Amygdala (tissue), 56 donors: ENCODE measurements at places on chromosomes 5 and 9.

DNA sequence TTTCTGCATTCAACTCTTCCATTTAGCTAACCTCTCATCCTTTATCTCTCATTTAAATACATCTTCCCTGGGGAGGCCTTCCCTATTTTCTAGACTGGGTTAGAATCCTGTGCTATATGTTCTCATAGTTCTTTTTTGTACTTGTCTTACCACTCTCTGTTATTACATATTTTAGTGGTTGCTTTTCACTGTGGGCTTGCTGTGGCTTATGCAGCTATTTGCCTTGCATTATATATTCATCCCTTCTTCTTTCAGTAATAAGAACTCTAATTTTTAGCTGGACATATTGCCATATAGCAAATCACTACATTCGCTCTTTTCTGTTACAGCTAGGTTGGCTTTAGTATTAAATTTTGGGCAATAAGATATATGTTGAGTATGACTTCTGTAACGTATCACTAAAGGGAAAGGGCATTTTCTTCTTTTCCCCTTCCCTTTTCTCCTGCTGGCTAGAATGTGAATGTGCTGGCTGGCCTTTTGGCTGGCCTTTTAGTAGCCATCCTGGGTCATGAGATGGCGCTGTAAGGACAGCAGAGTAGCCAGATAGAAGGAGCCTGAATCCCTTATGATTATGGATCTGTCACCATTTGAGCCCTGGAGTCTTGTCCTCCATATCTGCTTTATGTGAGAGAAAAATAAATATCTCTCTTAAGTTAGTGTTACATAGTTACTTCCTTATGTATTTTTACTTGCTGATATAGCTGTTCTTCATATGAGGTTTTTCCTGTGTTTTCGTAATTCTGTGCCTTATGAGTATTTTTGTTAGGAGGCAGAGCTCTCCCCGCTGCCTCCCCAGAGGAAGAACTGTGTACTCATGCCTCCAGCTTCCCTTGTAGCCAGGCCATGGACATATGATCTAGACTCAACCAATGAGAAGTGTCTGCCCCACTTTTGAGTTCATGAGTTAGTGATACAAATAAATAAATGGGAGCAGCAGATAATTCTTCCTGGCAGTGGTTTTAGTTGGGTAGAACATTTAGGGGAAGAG is 65.8 kb downstream of the NDUFAF2 start:
- no peak for DNase-seq

GRCh38 chr5:97874491-97874890 is 691.4 kb upstream of the RIOK2 start:
- DNase-seq, result no peak

DNA sequence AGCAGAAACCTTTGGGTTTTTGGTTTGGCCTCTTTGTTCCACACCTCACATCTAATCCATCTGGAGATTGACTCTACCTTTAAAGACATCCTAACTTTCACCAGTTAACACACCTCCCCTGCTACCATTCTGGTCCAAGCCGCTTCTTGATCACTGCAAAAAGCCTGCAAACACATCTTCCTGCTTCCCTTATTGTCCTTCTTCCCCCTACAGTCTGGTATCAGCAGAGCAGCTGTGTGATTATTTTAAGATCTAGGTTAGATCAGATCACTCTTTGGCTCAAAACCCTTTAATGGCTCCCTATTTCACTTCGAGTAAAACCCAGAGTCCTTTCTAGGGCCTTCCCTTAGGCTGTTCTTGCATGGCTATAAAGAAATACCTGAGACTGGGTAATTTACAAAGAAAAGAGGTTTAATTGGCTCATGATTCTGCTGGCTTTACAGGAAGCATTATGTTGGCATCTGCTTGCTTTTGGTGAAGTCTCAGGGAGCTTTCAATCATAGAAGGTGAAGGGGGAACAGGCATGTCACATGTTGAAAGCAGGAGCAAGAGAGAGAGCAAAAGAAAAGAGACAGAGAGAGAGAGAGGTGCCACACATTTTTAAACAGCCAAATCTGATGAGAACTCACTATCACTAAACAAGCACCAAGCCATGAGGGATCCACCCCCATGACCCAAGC is 1.5 kb upstream of the TEX10 start:
- DNase-seq, result no peak

GRCh38 chr5:96566833-96567587 is 95.2 kb upstream of the CAST start:
- no peak for DNase-seq

DNA sequence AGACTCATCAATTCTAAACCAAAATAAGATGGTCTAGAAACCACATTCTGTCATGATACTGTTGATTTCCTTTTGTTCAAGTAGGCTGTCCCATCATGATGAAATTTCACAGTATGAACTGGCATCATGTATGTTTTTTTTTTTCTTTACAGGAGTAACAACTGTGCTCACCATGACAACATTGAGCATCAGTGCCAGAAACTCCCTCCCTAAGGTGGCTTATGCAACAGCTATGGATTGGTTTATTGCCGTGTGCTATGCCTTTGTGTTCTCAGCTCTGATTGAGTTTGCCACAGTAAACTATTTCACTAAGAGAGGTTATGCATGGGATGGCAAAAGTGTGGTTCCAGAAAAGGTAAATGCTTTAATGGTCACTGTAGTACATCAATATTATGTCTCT is 47.6 kb downstream of the GABRA1 start:
- no peak for DNase-seq

- no peak for DNase-seq
Measured at GRCh38 chr9:69027355-69028097, 8.0 kb upstream of the FXN start.

DNA sequence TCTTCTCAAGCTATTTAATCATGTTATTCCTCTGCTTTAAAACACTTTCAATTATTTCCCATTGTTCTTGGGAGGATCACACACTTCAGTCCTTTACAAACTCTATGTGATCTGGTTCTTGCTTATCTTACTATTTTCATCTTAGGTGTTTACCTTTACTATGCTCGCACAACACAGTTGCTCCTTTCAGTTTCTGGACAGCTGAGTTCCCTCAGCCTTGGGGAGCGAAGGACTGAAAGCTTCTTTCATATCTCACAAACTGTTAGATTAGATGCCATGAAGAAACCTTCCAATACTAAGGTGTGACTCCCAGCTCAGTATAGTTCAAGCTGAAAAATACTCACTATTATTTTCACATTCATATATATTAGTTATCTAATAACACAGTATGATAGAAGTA is 117.9 kb downstream of the CDC42SE2 start:
- no peak for DNase-seq

DNA sequence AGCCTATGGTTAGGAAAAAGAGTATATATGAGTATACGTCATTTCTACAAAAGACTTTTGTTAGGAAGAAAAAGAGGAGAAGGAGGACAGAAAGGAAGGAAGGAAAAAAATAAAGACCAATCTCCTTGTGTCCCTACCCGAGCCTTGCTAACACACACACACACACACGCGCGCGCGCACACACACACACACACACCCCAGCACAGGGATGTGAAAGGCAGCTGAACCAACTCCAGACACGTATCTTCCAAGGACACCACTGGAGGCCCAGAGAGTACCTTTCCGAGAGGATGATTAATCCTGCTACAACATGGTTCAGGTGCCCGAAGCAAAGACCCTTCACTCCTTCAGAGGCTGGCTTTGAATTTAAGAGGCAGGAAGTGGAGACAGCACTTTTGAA is 56.9 kb upstream of the GALNT10 start:
- no peak for DNase-seq

GRCh38 chr5:95671826-95672225 is 11.0 kb downstream of the SPATA9 start:
- no peak for DNase-seq

- DNase-seq, result no peak
Measured at GRCh38 chr5:1199649-1200494, 1.5 kb upstream of the SLC6A19 start.

DNA sequence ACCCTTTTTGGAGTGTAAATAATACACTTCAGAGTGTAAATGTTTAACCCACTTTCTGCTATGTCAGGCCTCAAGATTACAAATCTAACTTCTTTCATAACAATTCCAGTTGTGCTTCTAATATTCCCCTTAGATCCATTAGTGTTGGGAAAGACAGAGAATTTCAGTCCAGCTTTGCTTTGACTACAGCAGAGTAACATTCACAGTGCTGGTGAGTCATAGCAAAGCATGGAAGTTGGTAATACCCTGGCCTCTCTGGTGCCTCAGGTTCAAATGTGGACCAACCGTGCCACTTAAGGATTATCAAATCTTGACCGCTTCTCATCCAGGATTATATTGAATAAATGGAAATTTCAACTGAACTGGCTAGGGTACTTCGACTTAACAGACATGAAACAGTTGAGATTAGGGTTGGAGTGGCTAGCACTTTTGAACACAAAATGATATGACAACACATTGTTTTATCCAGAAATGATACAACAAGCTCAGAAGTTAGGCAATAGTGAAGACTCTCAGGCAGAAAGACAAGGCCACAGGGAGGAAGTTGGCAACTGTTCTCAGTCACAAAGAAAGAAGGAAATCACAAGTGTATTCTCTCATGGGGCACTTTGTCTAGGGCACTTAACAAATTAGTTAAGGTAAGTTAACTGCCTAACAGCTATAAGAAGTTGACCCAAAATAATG is 24.4 kb upstream of the RASA1 start:
- no peak for DNase-seq

DNA sequence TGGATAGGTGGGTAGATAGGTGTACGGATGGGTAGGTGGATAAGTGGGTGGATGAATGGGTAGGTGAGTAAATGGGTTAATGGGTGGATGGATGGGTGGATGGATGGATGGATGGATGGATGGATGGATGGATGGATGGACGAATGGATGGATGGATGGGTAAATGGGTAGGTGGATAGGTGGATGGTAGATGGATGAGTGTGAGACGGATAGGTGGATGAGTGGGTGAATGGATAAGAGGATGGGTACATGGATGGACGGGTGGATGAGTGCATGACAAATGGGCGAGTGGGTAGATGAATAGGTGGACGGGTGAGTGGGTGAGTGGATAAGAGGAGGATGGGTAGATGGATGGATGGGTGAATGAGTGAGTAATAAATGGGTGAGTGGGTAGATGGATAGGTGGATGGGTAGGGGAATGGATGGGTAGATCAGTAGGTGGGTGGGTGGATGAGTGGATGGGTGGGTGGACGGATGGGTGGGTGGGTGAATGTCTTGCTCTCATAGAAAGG is 179.2 kb downstream of the FGF18 start:
- DNase-seq, result no peak

GRCh38 chr5:61431923-61432620 is 100.0 kb downstream of the ZSWIM6 start:
- DNase-seq, result no peak

GRCh38 chr5:87302061-87302460 is 34.4 kb downstream of the RASA1 start:
- DNase-seq, result no peak

DNA sequence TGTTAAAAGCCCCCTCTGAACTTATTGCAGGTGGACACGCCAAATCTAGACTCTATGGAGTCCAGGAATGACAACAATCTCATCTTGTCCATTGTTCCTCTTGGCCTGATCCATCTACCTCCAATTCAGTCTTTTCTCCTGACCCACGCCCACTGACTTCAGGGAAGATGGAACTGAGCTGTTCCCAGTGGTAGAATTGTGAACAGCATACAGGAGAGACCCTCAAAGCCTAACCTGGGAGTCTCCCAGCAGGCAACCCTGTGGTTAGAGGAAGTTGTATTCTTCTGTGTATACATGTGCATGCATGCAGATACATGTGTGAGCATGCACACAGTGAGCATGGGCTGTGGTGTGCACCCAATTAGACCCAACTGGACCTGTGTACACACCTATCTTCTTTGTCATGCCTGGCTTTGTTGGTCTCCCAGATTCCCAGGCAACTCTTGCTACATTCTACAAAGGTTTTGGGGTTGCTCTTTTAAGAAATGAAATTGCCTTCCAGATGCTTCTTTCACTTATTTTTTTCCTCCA is 286.0 kb downstream of the ZSWIM6 start:
- no peak for DNase-seq

GRCh38 chr5:139438707-139439012 is 665 bp downstream of the DNAJC18 start:
- no peak for DNase-seq

- DNase-seq, result no peak
Measured at GRCh38 chr5:32760091-32760509, 49.0 kb downstream of the NPR3 start.

- no peak for DNase-seq
Measured at GRCh38 chr5:79074641-79075040, 5.1 kb downstream of the BHMT2 start.

GRCh38 chr5:165894916-165895315 is 2389.5 kb downstream of the MAT2B start:
- no peak for DNase-seq

DNA sequence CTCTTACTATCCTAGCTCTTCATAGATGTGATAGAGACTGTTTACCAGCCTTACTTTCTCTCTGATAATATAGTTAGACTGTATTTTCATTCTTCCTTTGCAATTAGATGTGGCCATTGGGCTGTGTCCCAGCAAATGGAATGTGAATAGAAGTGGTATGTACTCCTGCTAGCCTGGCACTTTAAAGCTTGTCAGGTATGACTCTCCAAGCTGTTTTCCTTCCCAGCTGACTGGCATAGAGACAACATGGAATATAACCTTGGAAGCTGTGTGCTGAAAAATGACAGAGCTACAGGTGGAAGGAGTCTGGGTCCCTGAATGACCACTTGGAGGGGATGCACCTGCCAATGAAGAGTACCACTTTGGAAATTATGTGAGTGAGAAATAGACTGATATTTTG is 116.2 kb downstream of the DIRAS2 start:
- no peak for DNase-seq

DNA sequence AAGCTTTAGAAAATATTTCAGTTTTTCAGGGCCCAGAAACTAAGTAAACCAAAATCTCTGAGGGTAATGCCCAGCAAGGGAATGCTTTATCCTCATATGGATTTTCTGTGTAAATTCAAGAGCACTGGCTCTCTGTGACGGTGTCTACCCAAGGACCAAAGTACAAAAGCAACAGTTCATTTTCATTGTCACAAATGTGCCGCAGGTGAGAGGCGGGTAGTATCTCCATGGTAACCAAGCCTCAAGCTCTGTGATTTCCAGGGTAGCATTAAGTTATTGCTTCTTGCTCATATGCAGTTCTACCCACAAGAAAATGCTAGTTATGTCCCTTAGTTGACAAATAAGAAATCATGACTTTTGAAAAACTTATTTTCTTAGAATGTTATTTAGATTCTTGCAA is 164.3 kb downstream of the MTRR start:
- DNase-seq, result no peak

GRCh38 chr5:141208478-141208877 is at the start of gene PCDHB12:
TSS of gene PCDHB12 (plus strand) at chr5:141208719. CDS start at chr5:141208908, 189 bp downstream.
- DNase-seq, result no peak
